ENCODE measurements at places on chromosomes 7 and 10.

DNA sequence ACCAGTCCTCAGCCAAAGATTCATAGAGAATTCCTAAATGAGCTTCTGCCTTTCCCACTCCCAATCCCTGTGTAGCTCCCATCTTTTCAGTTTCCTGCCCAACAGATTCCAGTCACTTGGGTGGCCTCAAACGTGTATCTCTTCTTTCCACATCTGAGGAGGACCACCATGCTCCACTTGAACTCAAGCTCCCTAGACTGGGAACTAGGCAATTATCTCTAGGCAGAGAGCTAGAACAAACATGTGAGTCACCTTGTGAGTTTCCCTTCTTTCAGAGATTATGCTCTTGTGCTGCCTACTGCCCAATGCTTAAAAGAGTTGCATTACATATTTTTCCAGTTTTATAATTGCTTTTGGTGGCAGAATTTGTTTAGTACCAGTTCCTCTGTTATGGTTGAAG lies 178.0 kb downstream of the MDFIC start:
- DNase-seq: no peak

GRCh38 chr10:107032700-107033401 lies 131.7 kb downstream of the SORCS1 start:
- no peak for DNase-seq

- no peak for DNase-seq
Measured at GRCh38 chr7:94368371-94368791, 26.3 kb upstream of the COL1A2 start.

DNA sequence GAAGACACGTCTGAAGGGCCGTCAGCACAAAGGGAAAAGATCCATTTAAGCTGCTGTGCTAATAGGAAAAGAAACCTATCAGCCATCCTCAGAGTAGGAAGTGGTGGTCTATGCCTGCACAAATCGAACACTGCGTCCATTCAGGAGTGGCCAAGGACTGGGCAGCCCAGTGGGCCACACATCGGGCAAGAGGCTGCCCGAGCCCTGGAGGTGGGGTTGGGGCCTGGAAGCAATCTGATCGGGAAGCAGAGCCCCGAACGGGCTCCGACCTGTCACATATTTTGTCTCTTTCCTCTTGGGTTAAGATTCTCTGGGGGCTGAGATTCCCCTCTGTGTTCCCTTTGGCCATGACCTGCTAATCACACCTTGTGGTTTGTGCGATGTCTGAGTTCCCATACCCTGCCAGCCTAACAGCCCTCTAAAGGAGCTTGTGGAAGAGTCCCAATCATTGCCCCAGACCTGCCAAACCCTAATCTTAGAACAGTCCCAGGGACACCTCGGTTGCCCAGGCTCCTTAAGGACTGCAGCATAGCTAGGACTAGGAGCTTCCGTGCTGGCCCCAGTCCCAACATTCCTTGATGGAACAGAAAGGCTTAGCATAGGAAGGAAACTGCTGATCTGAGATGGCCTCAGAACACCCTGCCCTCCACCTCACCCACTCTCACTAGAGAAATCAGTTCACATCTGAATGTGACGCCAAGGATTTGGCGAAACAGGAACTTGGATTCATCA lies 77.9 kb upstream of the SAMD8 start:
- no peak for DNase-seq

GRCh38 chr10:43846187-43846680 lies 197.6 kb upstream of the ZNF32 start:
- DNase-seq: peak; percentile 41

- no peak for DNase-seq
Measured at GRCh38 chr10:68861253-68861652, 33.9 kb downstream of the STOX1 start.

Data from activated naive CD8-positive, alpha-beta T cell treated with anti-CD3 and anti-CD28 coated beads, Interleukin-2, amount 50 U/mL, for 24 hours (primary cell).